ENCODE measurements at places on chromosomes 5 and 9.

GRCh38 chr5:145230781-145231180 lies 604.4 kb downstream of the PRELID2 start:
- no peak for DNase-seq

- peak; percentile 95 for DNase-seq
These were observed at the start of gene WDR5 for GRCh38 chr9:134135343-134136117. TSS of gene WDR5 (plus strand) at chr9:134136082. CDS start at chr9:134139878, 3,796 bp downstream.

DNA sequence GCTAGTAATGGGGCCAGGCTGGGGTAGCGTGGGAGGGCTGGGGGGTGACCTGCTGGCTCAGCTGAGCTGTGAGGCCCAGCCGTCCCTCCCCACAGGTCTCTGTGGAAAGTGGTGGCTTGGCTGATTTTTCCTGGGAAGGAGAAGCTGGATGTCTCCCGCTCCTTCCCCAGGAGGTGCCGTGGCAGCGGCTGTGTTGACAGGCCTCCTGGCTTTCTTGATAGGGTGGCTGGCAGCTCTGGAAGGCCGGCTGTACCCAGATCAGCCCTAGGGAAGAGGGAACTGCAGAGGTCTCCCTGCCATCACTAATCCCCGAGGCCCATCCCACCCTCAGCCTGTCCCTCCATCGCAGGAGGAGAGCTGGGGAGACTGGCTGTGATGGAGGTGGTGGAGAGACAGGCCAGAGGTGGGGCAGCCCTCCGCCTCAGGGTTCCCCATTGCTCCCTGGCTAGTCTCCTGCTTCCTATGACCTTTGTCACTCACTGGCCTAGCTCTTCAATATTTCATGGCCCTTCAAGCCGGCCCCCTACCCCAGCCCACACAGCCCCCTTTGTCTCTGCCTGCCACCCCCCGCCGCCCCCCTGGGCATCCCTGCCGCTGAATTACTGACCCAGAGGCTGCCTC lies 6.8 kb downstream of the CXXC5 start:
- DNase-seq = no peak

- no peak for DNase-seq
These were observed 24.4 kb downstream of the SLC6A18 start for GRCh38 chr5:1249366-1250280.

DNA sequence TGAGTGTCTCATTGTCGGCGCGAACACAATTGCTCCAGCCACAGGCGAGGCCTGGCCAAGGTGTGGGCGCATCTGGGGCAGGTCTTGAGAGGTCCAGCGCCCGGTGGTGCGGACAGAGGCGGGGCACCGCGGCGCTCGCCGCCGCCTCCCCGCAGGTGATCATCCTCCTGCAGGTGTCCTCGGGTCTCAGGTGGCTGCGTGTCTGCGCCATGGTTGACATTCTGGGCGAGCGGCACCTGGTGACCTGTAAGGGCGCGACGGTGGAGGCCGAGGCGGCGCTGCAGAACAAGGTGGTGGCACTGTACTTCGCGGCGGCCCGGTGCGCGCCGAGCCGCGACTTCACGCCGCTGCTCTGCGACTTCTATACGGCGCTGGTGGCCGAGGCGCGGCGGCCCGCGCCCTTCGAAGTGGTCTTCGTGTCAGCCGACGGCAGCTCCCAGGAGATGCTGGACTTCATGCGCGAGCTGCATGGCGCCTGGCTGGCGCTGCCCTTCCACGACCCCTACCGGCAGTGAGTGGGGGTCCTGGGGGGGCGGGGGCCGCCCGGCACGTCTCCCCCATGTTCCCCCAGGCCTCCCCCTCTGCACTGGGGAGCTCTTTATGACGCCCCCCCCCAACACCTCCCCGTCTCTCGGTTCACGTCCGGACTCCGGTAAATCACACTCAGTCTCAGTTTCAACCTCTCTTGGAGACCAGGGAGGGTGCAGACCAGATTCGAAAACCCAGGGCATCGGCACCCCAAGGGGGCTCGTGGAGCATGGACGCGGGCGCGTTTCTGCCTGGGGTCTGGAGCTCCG lies 446 bp downstream of the NXNL2 start:
- DNase-seq = no peak

GRCh38 chr5:35341189-35341588 lies 110.9 kb upstream of the PRLR start:
- no peak for DNase-seq

- no peak for DNase-seq
These were observed 14.9 kb upstream of the ARL15 start for GRCh38 chr5:54325272-54325609.

DNA sequence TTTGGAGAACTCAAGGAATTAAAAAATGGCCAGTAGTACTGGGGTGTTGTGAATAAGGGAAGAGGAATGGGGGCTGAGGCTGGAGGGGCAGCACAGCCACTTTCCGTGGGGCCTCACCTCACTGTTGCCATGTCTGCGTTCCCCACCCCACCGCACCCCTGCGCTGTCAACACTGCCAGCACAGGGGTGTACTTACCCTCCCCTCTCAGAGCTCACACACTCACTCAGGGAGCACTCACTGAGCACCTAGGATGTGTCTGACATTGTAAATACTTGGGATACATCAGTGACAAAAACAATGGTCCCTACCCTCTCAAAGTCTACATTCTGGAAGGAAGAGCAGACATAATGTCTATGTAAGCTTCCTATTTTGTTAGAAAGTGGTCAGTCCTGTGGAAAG lies 3.4 kb upstream of the RPS14 start:
- no peak for DNase-seq
